ENCODE measurements at places on chromosomes 5 and 9.

GRCh38 chr9:137390553-137391410 is 32.2 kb downstream of the EXD3 start:
- peak; percentile 2 for DNase-seq

DNA sequence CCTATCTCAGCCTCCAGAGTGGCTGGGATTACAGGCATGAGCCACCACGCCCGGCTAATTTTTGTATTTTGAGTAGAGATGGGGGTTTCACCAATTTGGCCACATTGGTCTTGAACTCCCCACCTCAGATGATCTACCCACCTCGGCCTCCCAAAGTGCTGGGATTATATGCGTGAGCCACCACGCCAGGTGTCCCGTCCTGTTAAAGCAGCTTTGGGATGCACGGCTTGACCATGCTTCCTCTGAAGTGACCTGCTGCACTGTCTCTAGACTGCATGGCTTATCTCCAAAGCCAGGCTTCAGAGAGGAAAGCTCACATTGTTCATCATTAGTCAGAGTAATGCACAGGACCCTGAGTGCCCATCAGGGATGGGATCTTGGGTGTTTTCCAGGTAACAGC is 45.4 kb downstream of the SEMA4D start:
- no peak for DNase-seq

- DNase-seq: no peak
Observed at GRCh38 chr9:35834260-35835215, 5.5 kb downstream of the TMEM8B start.

- DNase-seq: no peak
Observed at GRCh38 chr9:127682351-127683136, 24.2 kb upstream of the CFAP157 start.

DNA sequence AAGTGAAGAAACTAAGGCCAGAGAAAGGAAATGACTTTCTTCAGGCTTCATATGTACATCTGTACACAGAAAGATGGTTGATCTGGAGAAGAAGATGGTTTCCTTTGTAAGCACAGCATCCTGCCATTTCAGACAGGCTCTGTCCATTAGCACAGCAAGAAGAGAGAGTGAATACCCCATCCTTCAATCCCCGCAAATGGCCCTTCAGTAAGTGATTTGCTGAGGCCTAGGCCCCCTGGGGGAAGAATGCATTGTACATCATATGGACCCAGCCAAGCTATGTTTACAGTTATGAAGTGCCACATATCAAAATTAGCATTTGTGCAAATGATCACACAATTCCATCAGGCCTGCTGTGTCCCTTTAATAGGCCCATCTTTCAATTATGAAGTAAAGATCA is 657.4 kb downstream of the BRINP1 start:
- DNase-seq: no peak

- no peak for DNase-seq
Observed at GRCh38 chr5:128216860-128217531, 133.4 kb downstream of the SLC12A2 start.

DNA sequence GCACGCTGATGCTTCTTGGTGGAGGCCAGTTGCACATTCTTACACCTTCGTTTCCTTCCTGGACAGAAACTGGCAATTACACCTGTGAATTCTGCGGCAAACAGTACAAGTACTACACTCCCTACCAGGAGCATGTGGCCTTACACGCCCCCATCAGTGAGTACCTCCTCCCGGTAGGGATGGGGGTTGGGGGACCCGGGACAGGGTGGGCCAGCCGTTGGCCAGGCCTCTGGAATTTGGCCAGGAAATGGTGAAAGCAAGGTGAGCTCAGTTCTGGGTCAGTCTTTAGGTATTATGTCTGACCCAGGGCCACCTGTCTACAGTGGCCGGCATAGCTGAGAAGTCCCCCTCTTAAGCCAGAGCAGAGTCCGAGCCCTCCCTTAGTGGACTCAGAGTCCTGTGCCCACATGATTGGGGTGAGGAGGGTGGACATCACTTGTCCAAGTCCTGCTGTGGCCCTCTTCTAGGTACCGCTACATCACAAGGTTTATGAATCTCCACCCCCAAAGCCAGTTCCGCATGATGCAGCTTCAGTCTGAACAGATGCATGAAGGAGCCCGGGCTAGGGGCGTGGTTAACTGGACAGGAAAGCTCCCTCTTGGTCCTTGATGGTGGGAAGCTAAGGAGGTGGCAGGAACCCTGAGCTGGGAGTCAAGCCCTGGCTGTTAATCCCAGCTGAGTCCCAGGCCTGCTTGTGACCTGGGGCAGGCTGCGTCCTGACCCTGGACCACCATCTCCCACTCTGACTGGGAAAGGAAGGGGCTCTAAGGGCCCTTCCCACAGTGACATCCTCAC is 61.3 kb downstream of the AMBP start:
- no peak for DNase-seq

GRCh38 chr9:16627967-16628366 is 242.5 kb downstream of the BNC2 start:
- peak; percentile 29 for DNase-seq

DNA sequence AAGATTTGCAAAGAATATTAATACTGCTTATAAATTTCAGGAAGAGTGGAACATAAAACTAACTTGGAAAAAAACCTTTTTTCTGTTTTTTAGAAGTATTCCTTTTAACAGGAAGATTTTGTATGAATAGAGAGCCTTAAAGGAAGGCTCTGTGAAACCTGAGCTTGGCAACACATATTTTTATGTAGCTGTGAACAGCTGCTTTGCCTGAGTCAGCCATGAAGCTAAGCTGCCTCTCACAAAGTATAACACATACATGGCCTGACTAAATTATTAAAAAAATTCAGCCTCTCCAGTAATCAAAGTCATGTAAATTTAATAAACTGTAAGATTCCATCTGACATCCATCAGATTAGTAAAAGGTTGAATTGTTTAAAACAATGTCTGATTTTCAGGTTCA is 547.5 kb downstream of the ELAVL2 start:
- DNase-seq: no peak

- peak; percentile 62 for DNase-seq
Observed at GRCh38 chr5:31809050-31809870, 170.3 kb downstream of the PDZD2 start.

DNA sequence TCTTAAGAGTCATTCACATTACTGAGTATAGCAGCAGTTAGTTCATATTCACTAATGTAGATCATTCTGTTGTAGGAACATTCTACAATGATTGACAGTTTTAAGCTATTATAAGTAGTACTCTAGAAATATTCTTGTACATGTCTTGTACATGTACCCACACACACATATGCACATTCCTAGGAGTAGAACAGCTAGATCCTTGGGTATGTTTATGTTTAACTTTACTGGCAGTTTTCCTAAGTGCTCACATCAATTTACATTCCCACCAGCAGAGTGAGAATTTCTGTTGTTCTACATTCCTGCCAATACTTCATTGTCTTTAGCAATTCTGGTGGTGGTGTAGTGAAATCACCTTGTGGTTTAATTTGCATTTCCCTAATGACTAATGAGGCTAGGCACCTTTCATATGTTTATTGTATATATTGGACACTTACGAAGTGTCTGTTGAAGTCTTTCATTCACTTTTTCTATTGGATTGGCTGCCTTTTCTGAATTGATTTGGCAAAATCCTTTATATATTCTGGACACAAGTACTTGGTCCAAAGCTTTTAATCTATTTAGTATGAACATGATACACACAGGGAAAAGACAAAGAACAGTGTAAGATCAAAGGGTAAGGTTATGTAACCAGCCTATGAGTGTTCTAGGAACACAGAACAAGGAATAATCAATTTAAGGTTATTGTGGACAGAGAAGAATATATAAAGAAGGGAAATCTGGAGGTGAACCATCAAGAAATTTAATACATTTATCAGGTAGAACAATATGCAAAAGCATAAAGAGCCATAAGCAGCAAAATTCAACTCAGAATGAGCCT is 95.6 kb downstream of the MLLT3 start:
- peak; percentile 62 for DNase-seq

GRCh38 chr9:76581731-76582130 is 122.7 kb downstream of the GCNT1 start:
- no peak for DNase-seq

DNA sequence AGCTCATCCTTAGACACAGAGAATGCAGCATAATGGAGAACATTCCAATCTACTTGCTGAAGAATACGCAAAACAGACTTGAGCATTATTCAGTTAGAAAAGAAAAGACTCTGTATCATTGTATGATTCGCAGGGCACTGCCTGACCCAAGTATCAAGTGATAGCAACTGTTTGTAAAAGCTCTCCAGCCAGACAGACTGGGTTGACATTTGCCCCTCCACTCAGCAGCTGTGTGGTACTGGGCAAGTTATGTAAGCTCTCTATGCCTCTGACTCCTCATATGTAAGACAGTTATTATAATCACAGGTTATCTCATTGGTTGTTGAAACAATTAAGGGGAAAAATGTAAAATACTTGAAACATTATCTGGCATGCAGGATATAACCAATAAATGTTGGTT is 505.0 kb downstream of the ELAVL2 start:
- no peak for DNase-seq

DNA sequence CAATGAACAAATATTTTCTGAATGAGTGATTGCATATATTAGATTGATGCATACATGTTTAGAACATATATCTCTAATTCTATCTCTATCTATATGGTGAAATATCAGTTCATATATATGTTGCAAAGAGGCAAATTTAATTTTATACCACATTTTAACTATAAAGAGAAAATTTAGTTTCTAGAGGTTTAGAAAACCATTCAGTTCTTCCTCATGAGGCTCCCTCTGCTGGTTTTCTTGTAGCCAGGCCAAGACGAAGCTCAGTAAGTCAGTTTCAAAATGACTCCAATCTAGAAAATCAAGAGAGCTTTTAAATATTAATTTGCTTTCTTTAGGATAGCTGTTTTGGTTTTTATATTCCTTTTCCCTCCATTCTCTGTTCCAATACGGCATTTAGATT is 312.1 kb downstream of the TMEM232 start:
- no peak for DNase-seq

DNA sequence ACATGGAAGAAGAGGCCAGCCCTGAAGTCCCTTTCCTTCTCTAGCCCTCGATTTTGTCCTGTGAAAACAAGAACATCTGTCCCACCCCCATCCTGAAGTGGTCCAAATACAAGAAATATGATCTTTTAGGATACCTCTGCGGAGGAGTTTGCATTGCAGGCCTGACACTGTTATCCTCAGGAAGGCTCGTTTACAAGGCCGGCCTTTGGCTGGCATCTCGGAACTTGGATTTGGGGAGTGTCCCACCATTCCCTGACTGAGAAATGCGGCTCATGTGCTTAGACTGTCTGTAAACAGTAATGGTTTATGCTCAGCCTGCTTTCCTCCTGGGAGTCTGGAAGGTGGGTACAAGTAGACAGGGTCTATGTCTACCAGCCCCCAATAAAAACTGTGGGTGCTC is 26.4 kb downstream of the WHRN start:
- no peak for DNase-seq

DNA sequence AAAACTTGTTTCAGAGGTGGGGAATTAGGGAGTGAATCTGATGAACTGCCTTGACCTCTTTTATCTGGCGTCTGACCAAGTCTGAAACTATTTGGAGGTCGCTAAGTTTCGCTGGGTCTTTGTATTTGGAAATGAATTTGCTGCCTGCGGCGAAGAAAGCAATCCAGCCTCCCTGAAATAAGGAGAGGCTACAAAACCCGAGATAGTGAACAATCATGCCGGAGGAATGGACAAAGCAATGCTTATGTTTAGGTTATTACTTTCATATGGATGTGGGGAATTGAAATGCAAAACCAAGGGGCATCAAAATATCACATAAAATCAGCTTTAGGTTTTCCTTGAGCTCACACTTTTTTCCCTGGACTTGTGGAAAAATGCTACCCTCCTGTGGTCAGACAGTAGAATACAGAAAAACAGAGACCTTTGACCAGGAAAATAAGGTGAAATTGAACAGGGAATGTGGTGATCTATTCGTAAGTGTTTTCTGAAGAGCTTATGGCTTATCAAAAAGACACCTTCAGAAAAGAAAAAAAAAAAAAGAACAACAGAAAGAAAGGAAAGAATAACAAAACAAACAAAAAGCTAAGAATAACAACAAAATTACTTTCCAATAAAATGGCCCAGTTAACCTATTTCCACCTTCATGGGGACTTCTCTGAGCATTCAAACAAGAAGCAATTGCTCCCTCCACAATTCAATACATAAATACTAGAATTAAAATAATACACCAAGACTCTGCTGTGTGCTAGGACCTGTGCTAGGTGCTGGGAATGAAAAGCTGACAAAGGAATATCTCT is 68.6 kb upstream of the DPYSL3 start:
- peak; percentile 49 for DNase-seq

DNA sequence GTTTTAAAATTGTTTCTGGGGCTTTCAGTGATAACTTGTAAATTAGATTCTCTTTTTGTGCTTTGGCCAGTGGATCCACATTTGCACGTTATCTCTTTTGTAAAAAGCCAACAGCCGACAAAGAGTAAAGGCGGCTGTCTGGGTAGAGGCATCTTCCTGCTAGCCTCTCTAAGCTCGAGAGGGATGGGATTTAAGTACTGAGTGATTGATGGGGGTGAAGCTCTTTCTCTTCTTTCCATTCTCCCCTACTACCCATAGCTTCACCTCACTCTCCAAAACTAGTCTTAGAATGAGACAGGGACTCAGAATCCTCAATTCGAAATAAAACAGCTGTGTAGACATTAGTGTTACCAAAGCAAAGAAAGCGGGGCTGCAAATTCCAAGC is 3.4 kb downstream of the PBX3 start:
- no peak for DNase-seq

DNA sequence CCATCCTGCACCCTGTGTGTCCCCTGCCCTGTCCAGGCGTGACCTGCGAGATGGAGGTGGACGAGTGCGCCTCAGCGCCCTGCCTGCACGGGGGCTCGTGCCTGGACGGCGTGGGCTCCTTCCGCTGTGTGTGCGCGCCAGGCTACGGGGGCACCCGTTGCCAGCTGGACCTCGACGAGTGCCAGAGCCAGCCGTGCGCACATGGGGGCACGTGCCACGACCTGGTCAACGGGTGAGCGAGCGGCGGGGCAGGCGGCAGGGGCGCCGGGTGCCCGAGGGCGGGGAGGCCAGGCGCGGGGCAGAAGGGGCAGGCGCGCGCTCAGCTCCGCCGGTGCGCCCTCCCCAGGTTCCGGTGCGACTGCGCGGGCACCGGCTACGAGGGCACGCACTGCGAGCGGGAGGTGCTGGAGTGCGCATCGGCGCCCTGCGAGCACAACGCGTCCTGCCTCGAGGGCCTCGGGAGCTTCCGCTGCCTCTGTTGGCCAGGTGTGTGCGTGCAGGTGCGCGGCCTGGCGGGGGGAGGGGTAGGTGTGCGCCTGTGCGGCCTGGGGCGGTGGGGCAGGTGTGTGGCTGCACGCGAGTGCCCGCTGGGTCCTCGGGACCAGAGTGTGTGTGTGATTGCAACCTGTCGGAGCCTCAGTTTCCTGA is 10.0 kb downstream of the CRB2 start:
- DNase-seq: no peak

DNA sequence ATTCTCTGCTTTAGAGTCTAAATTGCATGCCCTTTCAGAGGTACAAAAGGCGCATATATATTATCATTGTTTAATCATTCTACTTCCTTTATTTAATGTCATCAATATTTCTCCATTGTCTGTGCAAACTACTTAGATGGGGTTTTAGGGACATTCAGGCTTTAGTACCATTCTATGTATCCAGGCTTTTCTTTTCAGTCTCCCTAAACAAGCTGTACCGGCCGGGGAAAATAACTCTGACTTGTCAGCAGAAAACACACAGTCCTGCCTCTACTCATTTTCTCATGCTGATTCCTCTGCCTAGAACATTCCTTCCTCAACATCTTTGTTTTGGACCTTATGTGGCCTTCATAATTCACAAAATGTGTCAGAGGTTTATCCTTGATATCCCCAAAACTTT is 392.1 kb upstream of the DAB2 start:
- DNase-seq: no peak

GRCh38 chr9:11646831-11647230 is 1034.0 kb upstream of the PTPRD start:
- DNase-seq: no peak

All from NCI-H526 treated with DMSO at 0.1 percent for 48 hours (cell line).